ENCODE measurements at places on chromosomes 3 and 15.

GRCh38 chr15:68644083-68644904 lies 65.5 kb downstream of the CORO2B start:
- DNase-seq: no peak

GRCh38 chr3:150329408-150329807 lies 78.7 kb upstream of the TSC22D2 start:
- DNase-seq: no peak

DNA sequence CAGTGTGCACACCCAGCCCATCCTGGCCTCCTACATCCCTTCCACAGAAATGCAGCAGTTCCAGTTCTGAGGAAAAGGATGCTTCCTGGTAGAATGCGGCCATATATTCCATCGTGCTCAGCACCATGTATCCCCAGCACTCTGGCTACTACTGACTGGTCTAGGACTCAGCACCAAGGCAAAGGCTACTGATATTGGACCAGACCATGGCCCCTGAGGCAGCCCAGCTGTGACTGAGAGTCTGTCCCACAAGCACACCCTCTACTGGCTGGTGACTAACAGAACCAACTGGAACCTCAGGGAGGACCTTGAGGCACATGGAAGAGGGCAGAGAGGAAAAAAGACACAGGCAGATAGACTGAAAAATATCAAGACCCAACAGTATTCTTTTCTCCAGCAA lies 30.0 kb downstream of the TARS3 start:
- DNase-seq: no peak

GRCh38 chr3:42736081-42736480 lies 33.5 kb upstream of the HHATL start:
- no peak for DNase-seq

GRCh38 chr15:101118615-101119014 lies 133.2 kb downstream of the CHSY1 start:
- no peak for DNase-seq

GRCh38 chr3:122942937-122943827 lies 84.4 kb downstream of the SEMA5B start:
- peak; percentile 6 for DNase-seq
